ENCODE measurements at places on chromosomes 2 and 18.

DNA sequence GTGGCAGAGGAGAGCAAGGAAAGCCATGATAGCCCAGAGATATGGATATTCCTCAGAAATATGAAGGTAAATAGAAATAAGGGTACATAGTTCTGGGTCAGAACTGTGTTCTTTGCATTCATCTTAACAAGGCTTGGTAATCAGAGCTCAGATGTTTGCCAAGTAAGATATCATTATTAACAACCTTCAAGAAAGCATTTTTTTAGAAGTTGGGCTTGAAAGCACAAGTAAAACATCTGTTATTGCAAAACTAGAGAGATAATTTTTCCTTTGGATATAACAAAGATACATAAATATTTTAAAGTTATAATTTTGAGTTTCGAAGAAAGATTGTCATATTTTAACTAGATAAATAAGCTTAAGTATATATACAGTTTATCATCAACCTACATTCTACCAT is 171.4 kb downstream of the ZNF804A start:
- DNase-seq: no peak

DNA sequence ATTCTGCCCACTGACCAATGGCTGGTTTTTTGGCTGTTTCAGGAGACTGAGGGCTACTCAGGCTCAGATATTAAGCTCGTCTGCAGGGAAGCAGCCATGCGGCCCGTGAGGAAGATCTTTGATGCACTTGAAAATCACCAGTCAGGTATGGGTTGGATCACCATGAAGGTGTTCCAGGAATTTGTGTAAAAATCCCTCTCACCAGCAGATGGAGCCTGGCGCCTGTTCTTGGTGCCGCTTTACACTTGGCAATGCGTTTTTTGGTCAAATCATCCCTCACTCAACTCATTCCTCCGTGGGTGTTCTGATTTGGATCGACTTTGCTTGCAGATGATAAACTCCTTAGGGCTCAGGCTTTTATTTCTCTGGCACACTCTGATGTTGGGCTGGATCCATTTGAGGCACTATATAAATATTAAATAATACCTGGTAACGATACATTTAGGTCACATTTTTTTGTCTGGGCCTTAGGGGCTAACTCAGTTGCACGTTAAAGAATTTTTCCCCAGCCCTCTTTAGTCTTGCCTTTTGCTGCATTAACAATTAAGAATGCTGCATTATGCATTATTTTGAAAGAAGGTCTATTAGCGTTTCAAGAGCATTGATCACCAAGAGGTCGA is 50.0 kb downstream of the HDHD2 start:
- DNase-seq: peak; percentile 69

- peak; percentile 15 for DNase-seq
Observed at GRCh38 chr2:227890495-227891079, 19.2 kb downstream of the DAW1 start.

DNA sequence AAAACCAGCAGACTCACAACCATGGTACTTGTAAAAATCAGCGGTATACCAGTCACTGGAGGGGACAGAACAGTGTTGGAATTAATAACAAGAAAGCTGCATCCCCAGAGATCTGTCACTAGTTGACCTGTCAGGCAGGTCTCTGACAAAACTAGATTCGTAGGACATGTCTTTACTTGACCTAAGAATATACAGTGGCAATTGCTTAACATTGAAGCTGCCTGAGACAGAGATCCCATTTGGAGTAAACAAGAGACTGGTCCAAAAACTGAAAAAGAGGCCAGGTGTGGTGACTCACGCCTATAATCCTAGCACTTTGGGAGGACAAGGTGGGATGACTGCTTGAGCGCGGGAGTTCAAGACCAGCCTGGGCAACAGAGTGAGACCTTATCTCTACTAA is 7.2 kb upstream of the SS18 start:
- no peak for DNase-seq

DNA sequence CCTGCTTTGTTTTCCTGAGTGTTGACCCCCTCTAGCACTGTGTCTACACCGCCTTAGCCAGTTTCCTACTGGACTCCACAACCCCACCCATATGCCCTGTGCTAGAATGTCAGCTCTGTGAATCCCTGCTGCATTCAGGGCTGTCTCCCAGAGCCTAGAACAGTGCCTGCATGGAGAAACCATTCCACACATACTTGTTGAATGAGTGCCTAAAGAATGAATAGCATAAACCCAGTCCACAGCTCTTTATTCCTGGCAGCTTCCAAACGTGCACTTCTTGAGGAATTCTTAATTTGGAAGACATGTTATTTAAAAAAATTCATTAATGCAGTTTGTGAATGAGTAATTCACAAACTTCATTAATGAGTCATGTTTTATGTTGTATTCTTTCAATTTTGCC is 6.5 kb upstream of the NAPG start:
- DNase-seq: no peak

GRCh38 chr2:54570925-54571694 is 115.0 kb downstream of the SPTBN1 start:
- DNase-seq: no peak

DNA sequence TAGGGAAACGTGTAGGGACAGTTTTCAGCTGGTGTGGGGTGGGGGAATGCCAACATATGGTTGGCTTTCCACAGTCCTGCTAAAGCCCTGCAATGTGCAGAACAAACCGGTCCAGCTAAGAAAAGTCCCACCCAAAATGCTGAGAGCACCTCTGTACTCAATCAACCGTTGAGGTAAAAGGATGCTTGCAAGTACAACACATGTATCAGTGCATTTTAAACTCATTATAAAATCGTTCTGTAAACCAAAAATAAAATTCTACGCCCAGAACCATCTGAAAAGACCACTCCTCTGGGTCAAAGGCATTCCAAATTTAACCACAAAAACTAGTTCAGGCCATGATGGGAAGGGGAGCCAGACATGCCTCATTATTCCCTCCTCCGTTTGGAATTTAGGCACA is 2.0 kb upstream of the TYMS start:
- no peak for DNase-seq

- no peak for DNase-seq
Observed at GRCh38 chr2:10597956-10598355, 91.8 kb downstream of the NOL10 start.

GRCh38 chr2:77566131-77566530 is 44.0 kb upstream of the LRRTM4 start:
- DNase-seq: no peak

DNA sequence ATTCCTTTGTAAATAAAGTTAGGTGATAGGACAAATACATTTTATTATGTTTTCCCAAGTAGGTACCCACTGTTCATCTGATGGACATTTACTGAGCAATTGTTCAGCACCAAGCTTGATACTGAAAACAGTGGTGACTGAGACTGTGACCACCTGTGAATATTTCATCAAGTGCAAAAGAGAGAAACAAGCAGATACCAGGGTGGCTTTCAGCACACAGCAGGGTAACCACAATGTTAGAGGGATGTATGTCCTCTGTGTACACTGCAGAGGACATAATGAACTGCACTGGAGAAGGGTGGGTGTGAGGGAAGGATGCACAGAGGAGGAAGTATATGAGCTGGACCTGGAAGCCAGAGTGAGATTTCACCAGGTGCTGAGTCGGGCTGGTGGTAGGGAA is 411.8 kb downstream of the RAD51AP2 start:
- no peak for DNase-seq

DNA sequence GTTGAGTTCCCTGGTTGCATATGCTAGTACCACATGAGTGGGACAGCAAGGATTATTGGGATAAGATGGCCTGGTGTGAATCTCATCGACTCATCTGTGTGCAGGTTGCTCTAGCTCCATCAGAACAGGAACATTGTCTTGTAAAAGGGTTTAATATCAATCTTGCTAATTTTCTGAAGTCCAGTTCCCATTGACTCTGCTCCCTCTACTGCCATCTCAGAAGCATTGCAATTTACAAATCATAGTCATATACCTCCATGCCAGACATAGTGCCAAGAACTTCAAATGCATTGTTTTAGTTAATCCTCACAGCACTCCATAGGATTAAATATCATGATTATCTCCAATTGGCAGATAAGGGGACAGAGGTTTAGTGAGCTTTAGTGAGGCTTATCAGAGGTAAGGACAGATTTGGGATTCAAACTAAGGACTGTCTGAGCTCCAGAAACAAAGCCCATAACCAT is 4.8 kb upstream of the STAT4 start:
- no peak for DNase-seq

GRCh38 chr2:100012561-100012960 is 129.8 kb downstream of the AFF3 start:
- DNase-seq: no peak

- no peak for DNase-seq
Observed at GRCh38 chr2:199778655-199779054, 72.3 kb downstream of the FTCDNL1 start.

DNA sequence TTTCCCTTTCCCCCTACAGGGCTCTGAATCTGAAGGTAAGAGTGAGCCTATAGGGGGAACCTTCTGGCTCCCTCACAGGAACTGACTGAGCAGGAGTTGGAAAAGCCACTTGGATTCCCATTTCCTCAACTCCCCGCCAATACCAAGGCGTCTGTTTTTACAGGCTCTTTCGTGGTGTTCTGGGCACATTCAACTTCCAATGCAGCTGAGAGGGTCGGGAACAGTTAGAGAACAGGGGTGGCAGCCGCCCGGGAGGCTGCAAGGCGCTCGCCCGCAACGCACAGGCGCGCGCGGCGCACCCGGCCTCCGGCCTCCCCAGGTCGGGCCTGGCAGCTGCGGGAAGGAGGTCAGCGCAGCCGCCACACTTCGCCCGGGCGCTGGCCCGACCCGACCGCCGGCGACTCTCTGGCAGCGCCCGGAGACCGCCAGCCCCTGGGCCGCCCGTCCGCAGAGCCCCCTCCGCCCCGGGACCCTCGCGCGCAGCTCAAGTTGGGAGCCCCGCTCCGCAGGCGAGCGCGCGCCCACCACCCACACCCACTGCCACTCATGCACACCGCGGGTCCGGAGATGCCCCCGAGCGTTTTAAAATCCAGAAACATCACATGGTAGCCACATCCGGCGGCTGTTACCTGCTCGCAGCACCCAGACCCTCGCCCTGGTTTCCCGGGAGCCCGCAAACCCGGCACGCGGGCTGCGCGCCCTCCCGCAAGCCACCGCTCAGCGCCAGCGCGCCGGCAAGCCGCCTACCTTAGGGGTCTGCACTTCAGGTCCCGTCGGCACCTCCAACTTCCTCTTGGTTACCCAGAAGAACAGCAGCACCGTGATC is 816 bp downstream of the GALNT14 start:
- no peak for DNase-seq

DNA sequence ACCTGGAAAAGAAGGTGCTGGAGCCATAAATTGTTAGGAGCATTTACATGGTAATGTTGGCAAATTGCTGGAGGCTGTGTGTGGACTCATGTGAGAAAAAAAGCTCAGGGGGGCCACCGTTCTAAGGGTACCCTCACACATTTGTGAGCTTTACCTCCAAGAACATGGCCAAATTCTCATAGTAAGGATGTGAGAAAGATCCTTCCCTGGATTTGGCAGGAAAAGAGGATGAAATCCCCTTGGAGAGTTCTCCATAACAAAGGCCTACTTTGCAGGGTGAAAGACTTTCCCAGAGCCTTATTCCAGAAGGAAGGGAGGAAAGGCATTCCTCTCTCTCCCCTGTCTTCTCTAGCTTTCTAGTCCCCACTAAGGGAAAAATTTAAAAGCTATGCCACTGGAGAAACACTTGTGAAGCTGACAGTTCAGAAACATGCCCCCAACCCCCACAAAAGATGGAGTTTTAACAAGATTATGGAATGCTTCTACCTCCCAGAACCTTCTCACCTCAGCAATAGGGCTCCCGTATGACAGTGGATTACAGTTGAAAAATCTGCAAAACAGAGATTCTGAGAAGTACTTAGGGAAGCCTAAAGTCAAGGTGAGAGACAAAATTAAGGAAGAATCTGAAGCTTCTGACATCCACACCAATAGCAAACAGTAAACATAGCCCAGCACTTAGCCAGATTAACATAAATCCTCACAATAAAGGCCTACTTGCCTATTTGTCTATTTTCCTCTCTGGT is 20.2 kb upstream of the ERMN start:
- no peak for DNase-seq

- DNase-seq: no peak
Observed at GRCh38 chr2:236744281-236744705, 174.7 kb downstream of the ACKR3 start.

Data from cerebellar nuclear complex (tissue), 1 donor.